NCI-H1436 (cell line): ENCODE measurements at places on chromosomes 3 and 15.

- no peak for DNase-seq
These were observed 489.7 kb downstream of the CNTN3 start for GRCh38 chr3:74124782-74125181.

GRCh38 chr3:7172996-7173395, 312.1 kb downstream of the GRM7 start:
- no peak for DNase-seq

- DNase-seq = no peak
These were observed 141.5 kb downstream of the GADL1 start for GRCh38 chr3:30752970-30753369.

DNA sequence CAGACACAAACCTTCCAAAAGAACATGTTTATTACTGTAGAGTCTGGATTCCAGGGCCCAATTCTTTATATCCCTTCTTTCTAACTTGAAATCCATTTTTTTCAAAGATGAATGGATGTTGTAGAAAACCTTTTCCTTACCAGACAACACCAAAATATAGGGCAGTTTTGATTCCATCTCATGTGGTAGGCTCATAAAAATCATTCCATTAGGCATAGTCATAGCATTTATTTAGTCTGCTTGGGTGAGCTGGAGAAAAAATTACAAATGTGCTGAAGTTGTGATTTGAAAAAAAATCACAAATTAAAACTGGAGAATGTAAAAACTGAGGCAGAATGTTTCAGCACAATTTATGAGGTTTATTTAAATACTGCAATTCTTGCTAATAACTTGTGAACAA, 199.3 kb upstream of the TBC1D5 start:
- DNase-seq = no peak

DNA sequence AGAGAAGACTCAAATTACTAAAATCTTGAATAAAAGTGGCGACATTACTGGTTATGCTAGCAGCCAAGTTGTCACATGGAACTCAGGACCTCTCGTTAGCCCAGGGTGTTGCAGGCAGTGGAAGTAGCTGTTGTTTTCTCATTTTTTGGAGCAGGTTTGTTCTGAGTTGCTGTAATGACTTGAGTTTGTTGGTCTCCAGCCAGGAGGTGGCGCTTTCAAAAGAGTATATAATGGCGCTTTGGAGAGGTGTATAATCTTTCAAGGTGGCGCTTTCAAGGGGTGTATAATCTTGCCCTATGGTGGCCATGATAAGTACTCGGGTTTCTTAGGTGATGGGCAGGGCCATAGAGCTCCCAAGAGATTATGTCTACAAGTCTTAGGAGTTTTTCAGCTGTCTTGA, 632.7 kb downstream of the NTRK3 start:
- no peak for DNase-seq
